ENCODE measurements at places on chromosomes 16 and 17.

DNA sequence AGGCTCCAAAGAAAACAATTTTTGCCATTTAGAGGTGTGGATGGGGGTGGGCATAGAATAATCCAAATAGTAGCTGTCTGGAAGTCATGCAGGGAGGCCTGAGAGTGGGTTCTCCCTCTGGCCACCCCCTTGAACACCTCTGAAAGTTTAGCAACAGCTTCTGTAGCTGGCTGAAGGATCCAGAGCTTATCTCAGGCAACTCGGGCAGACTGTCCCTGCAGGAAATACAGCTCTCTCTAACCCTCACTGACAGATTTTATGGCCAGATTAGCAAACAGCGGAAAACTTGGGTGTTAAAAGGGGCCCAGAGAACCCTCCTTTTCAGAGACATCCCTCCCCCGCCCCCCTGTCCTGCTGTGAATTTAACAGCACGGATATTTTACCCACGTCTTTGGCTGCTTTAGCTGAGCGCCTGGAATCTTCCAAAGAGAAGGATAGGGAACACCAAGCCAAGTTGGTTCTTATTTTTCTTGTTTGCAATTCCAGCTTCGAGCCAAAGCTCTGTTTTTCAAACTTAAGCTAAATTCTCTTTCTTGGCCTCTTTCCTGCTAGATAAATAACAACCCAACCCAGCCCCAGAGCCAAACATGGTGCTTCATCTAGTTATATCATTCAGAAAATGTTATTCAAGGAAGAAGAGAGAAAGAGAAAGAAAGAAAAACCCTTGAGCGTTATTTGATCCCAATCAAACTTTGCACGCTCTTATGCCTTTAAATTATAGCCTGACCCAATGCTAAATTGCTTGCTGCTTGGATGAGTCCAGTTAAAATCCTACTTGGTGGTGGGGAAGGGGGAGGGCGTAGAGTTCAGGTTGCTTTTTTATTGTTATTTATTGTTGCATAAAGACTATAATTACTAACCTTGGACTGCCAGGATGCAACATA, 2.3 kb upstream of the HOXB2 start:
- peak; percentile 66 for DNase-seq

- DNase-seq = no peak
Observed at GRCh38 chr16:24983561-24983960, 31.6 kb downstream of the ARHGAP17 start.

- DNase-seq = peak; percentile 61
Observed at GRCh38 chr17:48545022-48545375, at the start of gene HOXB2. HOXB2 (minus strand) TSS chr17:48545109; CDS start chr17:48544911, 198 bp downstream.

DNA sequence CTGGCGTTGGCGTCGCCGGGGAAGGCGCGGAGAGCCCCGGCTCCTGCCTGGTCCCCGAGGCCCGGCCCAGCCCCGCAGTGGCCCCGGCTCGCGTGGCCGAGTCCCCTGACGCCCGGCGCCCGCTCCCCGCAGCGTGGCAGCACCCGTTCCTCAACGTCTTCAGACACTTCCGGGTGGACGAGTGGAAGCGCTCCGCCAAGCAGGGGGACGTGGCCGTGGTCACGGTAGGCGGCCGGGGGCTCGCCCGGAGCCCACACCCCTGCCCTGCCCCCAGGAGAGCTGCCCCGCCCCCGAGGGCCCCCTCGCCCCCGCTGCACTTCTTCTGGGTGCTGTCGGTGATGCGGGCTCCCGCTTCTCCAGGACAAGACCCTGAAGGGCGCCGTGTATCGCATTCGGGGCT, 466 bp downstream of the WDR90 start:
- DNase-seq = no peak

DNA sequence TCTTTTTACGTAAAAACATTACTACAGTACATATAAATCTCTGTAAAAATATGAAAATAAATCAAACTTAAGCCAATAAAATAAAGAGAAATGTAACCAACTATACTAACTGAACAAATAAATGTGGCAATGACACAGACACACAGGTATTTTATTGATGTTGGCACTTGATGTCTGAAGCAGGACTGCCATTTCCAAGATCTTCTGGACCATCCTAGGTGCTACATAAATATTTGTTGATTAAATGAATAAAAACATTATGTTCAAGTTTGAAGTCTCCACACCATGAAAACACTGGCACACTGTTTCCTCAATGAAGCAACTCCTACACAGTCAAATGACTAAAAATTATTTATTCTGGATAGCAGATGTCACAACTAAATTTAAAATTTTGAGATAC, 106.9 kb downstream of the NCOR1 start:
- no peak for DNase-seq

DNA sequence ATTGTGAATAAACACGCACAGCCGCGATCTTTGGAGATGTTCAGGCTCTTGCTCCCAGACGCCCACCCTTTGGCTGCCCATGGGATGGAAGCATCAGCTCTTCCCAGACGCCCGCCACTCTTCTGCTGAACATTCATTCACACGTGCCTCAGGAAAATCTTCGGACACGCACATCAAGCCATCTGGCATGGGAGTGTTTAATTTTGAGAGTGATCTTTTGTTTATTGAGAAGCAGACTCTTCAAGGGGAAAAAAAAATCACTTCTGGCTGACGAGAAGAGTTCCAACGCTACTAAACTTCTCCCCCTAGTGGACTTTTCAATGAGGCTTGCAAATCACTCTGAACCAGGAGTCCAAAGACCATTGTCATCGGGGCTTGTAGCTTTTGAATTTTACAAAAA, 62.0 kb upstream of the NUDT7 start:
- DNase-seq = no peak

GRCh38 chr17:12666718-12667117, 1.0 kb downstream of the MYOCD start:
- DNase-seq = no peak

DNA sequence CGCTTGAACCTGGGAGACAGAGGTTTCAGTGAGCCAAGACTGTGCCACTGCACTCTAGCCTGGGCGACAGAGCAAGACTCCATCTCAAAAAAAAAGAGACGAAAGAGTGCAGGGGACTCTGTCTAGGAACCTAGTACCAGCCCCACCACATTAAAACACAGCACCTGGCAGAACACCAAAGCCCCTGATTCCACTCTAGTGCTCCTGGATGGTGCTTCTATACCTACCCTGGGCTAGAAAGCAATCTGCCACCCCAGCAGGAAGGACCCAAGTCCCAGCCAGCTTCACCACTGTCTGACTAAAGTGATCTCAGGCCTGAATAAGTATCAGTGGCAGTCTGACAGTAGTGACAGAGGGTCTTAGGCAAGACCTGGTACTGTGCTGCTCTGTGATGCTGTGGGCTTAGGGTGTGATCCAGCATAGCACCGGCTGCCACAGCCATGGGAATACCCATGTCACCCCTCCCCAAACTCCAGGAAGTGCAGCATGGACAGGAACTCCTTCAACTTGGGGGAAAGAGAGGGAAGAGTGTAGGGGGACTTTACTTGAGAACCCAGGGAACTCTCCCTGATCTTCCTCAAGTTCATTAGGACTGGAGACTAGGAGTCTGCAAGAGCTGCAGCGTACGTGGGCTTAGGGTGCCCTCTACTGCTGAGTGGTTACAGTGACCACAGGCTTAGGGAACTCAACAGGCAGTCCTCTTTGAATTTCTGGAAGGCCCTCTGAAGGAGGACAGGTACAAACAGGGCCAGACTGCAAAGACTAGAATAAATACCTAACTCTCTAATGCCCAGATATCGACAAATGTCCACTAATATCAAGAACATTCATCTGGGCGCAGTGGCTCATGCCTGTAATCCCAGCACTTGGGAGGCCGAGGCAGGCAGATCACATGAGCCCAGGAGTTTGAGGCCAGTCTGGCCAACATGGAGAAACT, 30.0 kb upstream of the RNF43 start:
- DNase-seq = peak; percentile 31

DNA sequence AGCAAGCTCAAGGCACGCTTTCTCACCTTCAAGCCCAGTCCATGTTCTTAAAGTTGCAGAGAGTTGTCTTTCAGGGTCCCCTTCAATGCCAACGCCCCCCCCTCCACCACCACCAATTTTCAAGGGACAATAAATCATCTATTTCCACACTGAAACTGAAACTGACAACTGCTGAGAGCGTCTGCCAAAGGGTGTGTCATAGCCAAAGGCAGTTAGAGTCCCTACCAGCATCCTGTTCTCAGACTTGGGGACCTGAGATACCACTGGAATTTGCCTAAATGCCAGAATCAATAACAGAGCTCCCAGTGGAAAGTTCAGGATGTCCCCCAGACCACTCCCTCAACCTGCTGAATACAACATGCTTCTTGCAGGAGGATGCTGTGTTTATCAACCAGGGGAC, 133.2 kb upstream of the SOX9 start:
- DNase-seq = peak; percentile 65

- no peak for DNase-seq
Observed at GRCh38 chr17:740240-741017, 8.0 kb downstream of the TLCD3A start.

- no peak for DNase-seq
Observed at GRCh38 chr16:20844588-20844987, 38.3 kb downstream of the REXO5 start.

- no peak for DNase-seq
Observed at GRCh38 chr16:57039148-57039812, 49.9 kb downstream of the NLRC5 start.

DNA sequence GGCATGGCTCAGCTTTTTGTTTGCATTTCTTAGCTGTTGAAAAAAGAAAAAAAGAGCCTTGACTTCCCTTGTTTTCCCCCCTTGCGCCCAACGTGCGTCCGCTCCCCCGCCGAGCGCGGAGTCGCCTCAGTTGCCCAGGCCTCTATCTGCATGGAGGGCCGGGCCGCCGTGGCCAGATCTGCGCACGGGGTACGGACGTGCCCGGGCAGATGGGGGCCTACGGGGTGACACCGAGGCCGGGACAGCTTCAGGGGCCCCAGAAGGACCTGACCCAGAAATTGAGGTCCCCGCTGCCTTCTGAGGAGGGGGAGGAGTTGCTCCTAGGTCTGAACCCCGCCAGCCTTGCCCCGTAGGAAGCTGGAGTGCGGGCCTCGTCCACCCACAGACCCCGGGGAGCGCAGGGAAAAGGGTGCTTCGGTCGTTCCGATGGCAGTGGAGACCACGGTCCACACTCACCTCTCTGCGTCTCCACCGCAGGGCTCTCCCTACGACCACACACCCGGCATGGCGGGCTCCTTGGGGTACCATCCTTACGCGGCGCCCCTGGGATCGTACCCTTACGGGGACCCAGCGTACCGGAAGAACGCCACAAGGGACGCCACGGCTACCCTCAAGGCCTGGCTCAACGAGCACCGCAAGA, 1.5 kb downstream of the IRX5 start:
- no peak for DNase-seq

- DNase-seq = no peak
Observed at GRCh38 chr17:15169676-15170075, 95.5 kb downstream of the PMP22 start.

DNA sequence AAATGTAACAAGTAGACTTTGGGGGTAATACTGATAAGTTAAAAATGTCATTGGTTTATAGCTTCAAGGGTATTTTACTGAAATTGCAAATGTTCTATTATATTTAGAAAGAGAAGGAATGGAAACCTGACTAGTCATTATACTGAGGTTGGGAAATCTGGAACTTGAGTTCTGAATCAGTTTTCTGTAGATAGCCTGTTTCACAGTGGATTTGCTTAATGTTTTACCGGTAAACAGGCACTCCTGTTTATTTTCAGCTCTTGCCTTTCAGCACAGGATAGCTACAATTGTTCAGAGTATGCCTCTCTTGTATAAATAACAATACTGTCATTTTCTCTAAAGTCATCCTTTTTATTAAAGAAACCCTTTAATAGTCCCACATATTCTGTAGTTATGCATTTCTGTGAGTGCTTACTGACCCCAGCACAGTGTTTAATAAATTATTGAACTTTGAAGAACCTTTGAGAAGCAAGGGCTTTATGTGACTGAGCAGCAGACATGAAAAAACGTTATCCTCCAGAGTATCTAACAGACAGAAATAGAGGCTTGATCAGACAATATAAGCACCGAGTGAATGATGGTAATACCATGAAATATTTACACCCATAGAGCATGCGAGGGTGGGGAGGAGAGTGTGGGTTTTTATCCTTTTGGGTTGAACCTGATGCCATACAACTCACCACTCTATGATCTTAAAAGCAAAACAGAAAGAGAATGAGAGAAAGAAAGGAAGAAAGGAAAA, 58.2 kb downstream of the FTO start:
- DNase-seq = no peak

- DNase-seq = no peak
Observed at GRCh38 chr16:2699791-2700600, 17.7 kb downstream of the KCTD5 start.

- no peak for DNase-seq
Observed at GRCh38 chr17:40623419-40624210, 24.0 kb downstream of the SMARCE1 start.

DNA sequence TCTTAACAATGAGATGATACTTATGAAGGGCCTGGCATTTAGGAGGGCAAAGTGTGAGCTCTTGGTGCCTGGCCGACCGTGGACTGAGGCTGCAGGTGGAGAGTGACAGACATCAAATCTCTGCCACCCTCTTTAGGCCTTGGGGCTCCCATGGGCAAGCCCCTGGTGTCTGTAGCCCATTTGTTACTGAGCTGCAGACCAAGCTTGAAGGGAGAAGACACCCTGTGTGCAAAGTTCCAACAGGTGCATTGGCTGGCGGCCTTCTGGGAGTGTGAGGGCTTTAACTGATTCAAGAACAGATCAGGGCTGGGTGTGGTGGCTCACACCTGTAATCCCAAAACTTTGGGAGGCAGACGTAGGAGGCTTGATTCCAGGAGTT, 789 bp upstream of the CTRL start:
- DNase-seq = no peak

DNA sequence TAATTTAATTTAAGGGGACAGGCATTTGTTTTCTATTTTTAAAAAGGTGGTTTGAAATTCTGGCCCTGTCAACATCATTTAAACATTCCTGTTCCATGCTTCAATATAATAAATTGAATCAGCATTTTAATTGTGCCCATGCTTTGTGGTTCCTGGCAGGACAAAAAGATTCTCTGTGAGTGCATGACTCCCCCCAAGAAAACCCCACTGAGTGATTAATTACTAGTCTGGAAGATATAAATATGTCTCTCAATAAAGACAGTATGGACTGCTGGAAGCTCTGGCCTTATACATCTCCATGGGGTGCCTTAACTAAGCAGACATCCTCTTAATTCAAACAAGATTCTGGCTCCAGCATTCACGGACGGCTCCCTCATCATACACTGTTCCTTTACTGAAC, 95.0 kb upstream of the PSMD7 start:
- peak; percentile 19 for DNase-seq

GRCh38 chr16:72493716-72494415, 321.9 kb upstream of the PMFBP1 start:
- no peak for DNase-seq

DNA sequence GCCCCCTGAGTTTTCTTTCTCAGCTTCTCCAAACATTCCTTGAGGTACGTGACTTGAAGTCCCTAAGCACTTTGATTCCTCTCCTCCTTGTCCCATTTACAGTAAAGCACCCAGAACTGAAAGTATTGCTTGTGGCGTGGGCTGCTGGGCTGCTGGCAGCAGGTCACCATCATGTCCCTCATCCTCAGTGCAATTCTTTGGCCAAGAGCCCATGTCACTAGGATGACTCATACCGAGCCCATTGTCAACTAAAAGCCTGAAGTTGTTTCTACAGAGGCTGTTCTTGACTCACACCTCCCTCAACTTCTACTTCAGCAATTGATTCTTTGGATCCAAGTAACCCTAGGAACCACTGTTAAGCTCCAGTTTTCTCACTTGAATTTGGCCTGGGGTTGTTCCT, 54.3 kb downstream of the KPNA2 start:
- no peak for DNase-seq

- DNase-seq = no peak
Observed at GRCh38 chr17:29716566-29716965, 93.9 kb upstream of the CORO6 start.

- DNase-seq = no peak
Observed at GRCh38 chr17:45144199-45145034, 3.9 kb upstream of the HEXIM1 start.

Measured in NCI-H446 (cell line).